ENCODE measurements at places on chromosomes 13 and 19.

DNA sequence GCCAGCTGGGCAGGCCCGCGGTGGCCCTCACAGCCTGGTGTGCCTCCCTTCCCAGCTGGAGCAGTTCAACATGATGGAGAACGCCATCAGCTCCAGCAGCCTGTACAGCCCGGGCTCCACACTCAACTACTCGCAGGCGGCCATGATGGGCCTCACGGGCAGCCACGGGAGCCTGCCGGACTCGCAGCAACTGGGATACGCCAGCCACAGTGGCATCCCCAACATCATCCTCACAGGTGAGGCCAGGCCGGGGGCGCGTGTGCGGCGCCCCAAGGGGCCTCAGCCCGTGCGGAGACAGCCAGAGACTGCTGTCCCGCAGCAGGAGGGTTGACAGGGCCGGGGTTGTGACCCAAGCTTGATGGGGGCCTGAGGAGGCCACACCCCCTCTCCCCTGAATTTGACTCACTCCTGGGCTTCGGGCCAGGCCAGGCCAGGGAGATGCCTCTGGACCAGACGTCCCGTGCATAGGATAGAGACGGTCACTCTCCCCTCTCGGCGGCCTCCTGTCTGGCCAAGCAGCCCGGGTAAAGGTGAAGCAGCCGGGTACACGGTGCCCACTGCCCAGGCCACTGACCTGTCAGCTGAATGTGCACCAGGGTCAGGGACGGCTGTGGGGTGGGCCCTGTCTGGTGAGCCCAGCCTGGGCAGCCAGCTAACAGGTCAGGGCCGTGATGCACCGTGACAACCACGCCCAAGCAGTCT lies 15.4 kb downstream of the COMP start:
- no peak for DNase-seq

- no peak for DNase-seq
These were observed 9.8 kb downstream of the PNPLA6 start for GRCh38 chr19:7545300-7545699.

DNA sequence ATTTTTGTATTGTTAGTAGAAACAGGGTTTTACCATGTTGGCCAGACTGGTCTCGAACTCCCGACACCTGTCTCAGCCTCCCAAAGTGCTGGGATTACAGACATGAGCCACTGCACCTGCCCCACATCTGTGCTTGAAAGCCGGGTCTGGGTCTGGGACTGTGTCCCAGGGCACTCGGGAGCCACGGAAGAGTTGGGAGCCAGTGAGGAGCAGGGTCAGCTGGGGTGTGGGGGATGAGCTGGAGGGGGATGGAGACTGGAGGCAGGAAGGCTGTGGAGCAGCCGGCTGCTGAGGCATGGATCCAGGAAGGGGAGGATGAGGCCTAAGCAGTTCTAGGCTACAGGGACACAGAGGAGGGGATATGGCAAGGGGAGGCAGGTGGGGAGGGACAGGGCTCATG lies 10.7 kb upstream of the SPACA4 start:
- DNase-seq = no peak

DNA sequence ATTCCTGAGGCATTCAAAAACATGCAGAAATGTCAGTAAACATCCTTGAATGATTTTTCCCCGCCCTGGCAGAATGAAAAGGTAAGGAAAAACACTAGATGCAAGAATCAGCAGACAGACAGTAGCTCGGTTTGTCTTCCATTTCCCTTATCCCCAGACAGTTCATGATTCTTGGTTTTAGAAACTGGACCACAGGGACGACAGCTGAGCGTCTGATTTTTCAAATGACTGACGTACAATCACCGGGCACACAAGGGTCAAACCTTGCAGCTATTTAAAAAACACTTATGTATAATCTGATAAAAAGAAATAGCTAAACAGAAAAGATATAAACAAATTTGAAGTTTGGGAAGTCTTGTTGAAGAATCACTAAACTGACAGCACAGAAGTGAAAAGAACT lies 47.1 kb downstream of the DCLK1 start:
- DNase-seq = no peak

DNA sequence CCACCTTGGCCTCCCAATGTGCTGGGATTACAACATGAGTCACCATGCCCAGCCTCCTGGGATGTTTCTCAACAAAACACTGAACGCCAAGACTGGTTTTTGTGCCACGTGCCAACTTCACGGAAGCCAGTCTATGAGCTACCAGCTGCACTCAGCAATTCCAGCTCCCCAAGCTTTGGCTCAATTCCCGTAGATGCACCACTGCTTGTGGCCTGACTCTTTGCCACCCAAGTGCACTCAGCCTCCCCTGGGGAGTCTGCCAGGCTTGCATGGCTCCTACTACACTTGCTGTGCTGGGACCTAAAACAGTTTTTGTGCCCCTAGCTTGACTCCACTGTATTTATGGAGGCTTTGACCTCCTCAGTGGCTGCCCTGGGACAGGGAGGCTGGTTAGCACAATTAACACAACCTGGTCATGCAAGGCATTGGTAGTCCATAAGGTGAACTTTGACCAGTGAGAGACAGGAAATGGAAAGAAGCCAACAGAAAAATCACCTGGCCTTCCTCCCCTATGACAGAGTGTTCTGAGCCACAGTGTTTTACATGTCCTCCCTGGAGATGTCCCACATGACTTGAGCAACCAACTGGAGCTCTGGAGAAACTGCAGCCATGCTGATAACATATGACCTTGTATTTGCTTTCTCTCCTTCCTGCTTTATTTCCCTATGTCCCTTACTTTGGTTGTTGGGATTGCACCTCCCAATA lies 1173.1 kb downstream of the UQCRFS1 start:
- DNase-seq = no peak

GRCh38 chr13:93307651-93308050 lies 81.0 kb downstream of the GPC6 start:
- no peak for DNase-seq

DNA sequence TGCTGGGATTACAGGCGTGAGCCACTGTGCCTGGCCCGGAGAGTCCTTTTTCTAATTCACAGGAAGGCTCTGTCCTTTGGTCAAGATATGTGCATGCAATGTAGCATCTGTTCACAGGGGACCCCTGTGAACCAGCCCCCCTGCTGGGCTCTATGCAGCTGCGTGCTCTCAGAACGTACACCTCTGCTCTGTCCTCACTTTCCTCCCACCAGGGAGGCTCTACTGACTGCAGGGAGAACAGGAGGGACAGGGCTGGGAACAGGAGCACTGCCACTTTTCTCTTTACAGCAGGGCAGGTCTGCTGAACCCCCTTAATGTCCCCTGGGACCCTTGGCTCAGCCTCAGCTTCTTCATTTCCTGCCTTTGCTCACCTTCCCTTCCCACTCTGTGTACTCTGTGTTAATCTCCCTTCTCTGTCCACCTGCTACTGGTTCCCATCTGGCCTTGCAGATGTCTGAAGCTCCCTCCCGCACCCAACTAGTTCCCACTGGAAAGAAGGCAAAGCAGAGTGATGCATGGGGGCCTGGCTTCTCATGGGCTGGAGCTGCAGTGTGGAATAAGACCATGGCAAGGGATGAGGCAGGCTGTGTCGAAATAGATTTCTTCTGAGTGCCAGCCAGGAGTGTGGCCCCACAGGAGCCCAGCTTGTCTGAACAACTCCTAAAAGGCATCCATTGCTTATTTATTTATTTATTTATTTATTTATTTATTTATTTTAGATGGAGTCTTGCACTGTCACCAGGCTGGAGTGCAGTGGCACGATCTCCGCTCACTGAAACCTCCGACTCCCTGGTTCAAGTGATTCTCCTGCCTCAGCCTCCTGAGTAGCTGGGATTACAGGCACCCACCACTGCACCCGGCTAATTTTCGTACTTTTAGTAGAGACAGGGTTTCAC lies 7.2 kb downstream of the ADGRE2 start:
- DNase-seq = no peak

DNA sequence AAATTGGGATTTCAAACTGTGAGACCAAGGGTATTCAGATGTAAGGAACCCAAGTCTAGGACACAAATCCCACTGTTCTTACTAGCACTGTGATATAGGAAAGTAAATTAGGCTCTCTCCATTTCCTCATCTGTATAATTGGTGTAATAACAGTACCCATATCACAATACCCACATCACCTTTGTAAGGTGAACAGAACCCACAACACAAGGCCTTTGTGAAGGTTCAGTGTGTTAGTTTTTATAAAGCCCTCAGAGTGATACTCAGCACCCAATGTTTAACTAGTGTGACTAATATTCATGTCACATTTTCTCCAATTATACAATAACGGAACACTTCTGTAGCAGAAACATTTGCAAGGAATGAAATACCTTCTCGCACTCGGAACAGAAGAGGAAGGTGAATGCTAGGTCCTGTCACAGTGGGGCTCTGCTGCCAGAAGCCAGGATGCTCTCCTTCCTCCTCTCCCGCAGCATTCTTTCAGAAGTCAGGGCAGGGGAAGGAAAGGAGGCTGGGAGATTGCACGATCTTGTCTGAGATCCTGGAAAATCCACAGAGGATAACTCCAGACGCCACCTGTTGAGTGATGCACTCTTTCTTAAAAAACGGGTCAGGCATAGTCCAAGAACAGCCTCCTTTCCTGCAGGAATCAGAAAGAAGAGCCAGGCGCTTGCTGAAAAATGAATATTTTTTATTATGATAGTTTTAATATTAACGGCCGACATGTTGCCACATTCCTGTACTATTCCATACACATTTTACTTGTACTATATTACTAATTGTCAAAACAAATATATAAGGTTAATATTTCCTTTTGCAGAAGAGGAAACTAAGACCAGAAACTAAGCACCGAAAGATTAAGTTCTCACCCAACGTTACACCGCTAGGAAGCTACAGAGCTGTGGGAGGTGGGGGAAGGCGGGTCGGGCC lies 762 bp downstream of the ZNF45 start:
- DNase-seq = no peak

DNA sequence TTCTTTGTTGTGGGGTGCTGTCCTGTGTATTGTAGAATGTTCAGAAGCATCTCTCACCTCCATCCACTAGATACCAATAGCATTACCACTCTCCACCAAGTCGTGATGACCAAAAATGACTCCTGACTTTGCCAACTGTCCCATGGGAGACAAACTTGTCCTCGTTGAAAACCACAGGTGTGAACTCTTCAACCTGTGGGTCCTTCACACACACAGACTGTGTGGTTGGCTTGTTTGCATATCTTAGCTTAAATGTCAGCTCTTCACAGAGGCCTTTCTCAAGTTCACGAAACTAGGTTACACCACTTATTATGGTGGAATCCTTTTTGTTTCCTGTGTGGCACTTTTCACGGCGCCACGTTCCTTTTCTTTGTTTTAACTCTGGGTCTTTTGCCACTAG lies 6.8 kb downstream of the GPC5 start:
- DNase-seq = no peak

GRCh38 chr19:32223106-32223505 lies 122.3 kb upstream of the ZNF507 start:
- no peak for DNase-seq

GRCh38 chr13:80151016-80151415 lies 189.9 kb downstream of the SPRY2 start:
- no peak for DNase-seq

DNA sequence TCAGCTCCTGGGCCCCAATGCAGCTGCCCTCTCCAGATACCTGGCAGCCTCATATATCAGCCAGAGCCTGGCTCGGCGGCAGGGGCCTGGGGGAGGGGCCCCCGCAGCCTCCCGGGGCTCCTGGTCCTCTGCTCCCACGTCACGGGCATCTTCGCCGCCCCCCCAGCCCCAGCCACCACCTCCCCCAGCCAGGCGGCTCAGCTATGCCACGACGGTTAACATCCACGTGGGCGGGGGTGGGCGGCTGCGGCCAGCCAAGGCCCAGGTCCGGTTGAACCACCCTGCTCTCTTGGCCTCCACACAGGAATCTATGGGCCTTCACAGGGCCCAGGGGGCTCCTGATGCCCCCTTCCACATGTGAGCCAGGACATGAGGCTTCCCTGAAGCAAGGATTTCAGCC lies 10.8 kb downstream of the RPS16 start:
- no peak for DNase-seq

- DNase-seq = no peak
These were observed 4.3 kb downstream of the CALM3 start for GRCh38 chr19:46605356-46605821.
